ENCODE measurements at places on chromosomes 7 and 10.

- no peak for DNase-seq
Observed at GRCh38 chr7:12674861-12675260, 12.6 kb upstream of the ARL4A start.

DNA sequence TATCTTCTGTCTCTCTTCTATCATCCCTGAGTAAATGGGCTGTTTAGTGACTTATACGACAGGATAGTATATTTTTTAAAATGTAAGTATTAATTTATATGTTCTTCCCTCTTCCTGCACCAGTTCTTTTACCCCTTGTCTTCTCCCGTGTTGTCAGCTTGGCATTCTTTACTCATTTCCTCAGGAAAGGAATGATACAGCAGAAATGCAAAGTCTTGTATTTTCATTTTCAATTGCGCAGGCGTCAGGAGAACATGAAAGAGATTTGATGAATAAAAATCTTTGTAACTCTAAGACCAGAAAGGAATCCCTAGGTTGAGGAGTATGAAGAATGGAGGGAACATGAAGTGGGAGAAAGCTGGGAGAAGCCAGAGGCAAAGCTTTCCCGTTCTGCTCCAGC lies 18.8 kb upstream of the VPS41 start:
- DNase-seq: no peak

DNA sequence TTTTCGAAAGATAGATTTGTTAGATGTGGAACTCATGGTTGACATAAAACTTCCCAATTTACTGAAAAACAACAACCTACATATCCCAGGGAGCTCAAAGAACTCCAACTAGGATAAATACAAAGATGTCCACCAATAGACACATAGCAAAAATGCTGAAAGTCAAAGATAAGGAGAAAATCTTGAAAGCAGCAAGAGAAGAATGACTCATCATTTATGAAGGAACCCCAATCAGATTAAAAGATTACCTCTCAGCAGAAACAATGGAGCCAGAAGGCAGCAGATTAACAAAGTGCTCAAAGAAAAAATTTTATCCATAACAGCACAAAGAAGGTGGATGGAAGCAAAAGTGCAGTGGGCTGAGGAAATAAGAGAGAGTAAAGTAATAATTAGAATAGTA lies 908.6 kb downstream of the SORCS3 start:
- no peak for DNase-seq

GRCh38 chr7:105250706-105251105 lies 138.0 kb downstream of the SRPK2 start:
- DNase-seq: no peak
